ENCODE measurements at places on chromosomes 4 and X.

- DNase-seq = no peak
Measured at GRCh38 chrX:68947882-68948605, 119.2 kb downstream of the EFNB1 start.

DNA sequence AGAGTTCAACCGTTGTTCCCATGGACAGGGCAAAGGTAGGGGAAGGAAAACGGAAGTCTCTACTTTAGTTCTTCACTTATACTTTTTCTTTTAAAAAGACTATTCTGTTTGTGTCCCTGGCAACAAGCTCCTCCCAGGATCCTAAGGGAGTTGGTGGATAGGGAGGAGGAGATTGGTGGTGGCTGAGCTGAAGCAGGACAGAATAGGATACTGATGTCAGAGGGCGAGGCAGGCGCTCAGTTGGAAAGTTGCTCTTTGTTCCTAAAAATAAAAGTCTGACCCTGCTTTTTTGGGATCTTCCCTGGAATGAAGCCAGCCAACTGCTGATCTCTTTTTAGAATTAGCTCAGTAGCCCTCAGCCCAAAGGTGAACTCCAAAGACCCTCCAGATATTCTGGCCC, 104.7 kb downstream of the MGST2 start:
- no peak for DNase-seq

DNA sequence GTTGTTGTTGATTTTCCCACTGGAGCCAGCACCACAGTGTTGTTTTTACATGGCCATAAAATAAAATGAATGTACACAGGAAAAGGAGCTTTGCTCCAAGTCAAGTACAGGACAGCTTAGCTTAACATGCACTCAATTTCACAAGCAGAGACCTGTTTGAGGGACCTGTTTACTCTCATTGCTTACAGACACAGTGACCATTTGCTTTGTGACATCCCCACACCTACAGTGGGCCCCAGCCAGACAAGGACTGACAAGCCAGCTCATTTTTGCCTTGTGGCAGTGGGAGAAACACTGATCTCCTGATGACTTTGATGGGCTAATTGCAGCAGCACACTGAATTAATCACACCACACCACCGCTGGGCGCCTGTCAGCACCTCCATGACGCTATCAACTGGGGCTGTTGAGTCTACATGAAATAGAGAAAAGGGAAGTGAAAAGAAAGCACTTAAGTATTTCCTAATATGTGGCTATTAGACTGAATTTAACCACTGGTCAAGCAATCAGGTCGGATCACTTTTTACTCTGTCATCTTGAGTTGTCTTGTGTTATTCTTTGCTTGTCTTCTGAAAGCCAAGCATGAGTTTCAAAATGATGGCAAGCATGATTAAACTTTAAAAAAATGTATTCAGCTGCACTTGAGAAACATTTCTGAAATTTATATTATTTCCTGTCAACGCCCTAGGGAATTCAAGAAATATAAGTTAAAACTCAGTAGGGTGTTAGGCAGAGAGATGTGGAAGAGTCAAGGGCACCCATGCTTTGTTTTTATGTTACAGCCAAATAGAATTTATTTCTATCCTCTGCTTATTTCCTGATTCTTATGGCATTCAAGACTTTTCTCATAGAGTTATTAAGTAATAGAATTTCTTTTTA, 557.7 kb downstream of the RAB28 start:
- no peak for DNase-seq

GRCh38 chr4:89595125-89595789, 241.7 kb downstream of the SNCA start:
- no peak for DNase-seq

DNA sequence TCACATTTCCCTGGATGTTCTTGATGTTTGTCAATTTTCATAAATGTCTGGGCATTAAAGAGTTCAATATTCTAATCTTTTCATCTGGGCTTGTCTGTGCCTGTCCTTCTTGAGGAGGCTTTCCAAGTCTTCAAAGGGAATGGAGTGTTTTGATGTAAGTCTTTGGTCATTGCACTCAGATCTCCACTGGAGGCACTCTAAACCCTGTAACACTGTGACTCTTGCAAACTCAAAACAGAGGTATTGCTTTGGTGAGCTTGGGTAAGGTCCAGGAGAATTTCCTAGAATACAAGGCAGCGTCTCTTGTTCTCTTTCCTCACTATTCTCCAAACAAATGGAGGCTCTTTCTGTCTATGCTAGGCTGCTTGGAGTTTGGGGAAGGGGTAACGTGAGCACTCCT, 1118.1 kb upstream of the PABPC4L start:
- DNase-seq = no peak

GRCh38 chr4:81330018-81330417, 115.0 kb upstream of the PRKG2 start:
- DNase-seq = no peak

DNA sequence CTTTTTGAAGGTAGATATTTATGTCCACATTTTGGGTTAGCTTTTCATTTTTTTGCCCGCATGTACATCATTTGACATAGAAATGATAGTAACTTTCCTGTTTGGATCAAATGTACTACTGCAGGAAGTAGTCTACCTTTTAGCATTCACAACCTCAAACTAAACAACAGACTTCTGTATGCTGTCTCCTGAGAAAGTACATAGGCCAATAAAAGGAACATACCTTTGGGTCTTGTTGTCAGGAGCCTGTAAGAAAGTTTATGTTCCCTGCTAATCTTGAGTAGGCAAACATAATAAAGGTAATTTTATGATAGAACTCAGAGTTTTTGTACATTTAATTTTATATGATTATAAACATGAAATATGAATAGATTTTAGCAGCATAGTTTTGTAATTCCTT, 54.2 kb downstream of the STAG2 start:
- no peak for DNase-seq

- DNase-seq = no peak
Measured at GRCh38 chr4:66574145-66574978, 904.1 kb upstream of the EPHA5 start.

DNA sequence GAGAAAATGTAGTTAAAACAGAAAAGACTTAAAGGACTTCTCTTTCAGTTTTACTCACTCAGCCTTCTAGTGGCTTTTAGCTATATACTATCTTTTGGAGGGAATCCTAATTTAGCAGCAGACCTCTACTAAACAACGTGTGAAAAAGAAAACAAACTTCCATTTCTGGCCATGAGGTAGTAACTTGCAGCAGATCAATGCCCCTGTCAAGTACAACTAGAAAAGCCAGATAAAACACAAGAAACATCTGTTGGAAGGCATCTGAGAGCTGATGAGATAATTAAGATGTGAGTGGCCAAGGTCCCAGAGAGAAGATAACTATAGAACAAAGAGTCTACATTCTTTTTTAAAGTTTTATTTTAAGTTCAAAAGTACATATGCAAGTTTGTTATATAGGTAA, 101.7 kb downstream of the CORIN start:
- DNase-seq = no peak

DNA sequence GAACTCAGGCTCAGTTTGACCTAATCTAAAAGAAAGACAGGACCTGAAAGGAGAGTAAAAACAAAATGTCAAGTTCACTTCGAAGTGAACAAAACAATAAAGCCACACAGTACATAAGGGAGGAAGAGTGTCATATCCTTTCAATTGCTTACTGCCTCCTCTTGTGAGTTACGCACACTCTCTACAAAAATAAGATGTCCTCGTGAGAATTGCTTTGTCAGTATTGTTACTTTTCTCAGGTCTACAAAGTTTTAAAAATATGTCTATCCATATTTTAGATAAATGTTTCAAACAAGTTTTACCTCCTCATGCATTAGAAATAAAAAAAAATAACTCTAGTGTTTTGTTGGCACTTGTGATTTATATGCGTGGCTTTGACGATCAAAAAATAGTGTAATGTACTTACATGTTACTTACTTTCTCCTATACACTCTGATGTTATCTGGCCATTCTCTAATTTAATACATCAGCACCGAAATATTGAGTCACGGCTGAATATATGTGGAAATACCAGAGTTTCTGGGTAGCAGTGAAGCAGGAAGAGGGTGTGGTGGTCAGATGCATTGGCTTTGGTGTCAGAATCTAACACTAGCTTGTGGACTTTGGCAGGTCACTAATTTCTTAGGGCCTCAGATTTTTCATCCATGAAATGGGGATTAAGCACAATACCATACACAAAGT, 8.1 kb upstream of the MRPL1 start:
- no peak for DNase-seq

DNA sequence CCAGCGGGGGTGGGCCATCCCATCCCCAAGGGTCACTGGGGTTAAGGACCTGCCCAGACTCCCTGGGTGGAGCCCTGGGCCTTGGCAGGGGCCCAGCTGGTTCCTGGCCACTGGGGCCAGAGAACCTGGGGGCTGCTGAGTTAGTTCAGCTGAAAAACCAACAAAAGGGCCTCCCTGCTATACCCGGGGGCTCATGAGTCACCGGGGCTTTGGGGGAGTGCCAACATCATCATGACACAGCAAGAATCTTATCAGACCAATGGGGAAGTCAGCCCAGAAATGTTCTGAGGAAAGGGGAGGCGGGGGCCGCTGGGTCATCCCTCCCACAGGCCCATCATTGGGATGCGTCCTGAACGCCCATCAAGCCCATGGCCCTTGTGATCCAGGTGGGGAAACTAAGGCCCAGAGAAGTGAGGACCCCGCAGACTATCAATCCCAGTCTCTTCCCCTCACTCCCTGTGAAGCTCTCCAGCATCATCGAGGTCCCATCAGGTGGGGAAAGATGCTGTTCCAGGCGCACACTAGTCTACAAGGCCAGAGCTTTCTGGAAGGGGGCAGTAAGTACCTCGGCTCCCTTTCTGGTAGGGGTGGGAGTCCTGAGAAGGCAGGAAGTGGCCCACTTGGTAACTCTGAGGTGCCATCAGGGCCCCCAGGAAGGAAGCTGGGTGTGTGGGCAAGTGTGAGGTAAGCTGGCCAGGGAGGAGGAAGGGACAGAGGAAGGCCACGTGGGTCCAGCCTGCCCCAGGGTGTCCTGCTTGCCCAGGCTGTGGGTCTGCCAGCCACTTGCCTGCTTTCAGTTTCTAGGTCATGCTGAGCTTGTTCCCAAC, 4.5 kb downstream of the G6PD start:
- DNase-seq = no peak

DNA sequence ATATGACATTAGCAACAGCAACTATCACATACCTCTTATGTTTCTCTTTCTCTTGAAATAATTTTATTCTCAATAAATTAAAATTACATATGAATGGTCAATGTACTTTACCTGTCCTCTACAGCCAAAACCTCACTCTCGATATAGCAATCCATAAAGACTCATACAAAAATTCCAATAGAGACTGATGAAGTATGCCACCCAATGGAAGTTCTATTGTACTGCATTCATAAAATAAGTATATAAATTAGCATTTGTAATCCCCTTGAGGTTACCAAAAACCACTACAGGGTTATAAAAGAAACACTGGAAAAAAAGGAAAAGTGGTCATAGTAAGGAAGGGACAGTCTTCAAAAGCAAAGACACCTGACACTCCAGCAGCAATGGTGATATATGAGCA, 32.8 kb downstream of the CLDN2 start:
- no peak for DNase-seq

GRCh38 chr4:185549095-185549639, 13.9 kb upstream of the PDLIM3 start:
- no peak for DNase-seq

GRCh38 chrX:119423631-119424030, 24.5 kb downstream of the SLC25A43 start:
- no peak for DNase-seq

- DNase-seq = peak; percentile 40
Measured at GRCh38 chr4:48016141-48017107, at the start of the genes CNGA1 and NIPAL1. Gene CNGA1, minus strand, starts transcription at chr4:48016681. Its CDS starts 63,992 bp downstream, at chr4:47952689. Gene NIPAL1, plus strand, starts transcription at chr4:48016772. Its CDS starts 68 bp downstream, at chr4:48016840.

GRCh38 chrX:134849390-134849789, 141.4 kb upstream of the SMIM10 start:
- no peak for DNase-seq

GRCh38 chr4:93480452-93480851, 348.1 kb upstream of the ATOH1 start:
- no peak for DNase-seq

DNA sequence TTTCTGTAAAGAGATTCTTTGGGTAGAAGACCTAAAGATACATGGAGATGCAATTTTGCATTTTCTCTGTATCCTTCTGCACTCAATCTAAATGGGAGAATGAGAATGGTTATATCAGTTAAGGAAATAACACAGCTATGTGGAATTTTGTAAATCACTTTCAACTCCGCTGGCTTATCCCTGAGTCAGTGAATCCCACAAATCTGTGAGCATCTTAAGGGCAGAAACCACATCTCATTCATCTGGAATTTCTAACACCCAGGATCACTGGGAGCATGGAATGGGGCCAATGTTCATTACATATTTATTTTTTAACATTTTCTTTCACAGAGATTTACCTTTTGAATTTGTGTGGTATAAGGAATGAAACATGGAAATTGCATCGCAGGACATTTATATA, 167.8 kb downstream of the CFAP47 start:
- no peak for DNase-seq

- DNase-seq = peak; percentile 51
Measured at GRCh38 chr4:86891762-86892635, at the start of gene C4orf36. Gene C4orf36, minus strand, starts transcription at chr4:86892422. Its CDS starts 902 bp downstream, at chr4:86891520.

- DNase-seq = no peak
Measured at GRCh38 chr4:170400361-170400760, 310.6 kb upstream of the AADAT start.

GRCh38 chrX:46251755-46252154, 293.5 kb downstream of the ZNF674 start:
- no peak for DNase-seq

DNA sequence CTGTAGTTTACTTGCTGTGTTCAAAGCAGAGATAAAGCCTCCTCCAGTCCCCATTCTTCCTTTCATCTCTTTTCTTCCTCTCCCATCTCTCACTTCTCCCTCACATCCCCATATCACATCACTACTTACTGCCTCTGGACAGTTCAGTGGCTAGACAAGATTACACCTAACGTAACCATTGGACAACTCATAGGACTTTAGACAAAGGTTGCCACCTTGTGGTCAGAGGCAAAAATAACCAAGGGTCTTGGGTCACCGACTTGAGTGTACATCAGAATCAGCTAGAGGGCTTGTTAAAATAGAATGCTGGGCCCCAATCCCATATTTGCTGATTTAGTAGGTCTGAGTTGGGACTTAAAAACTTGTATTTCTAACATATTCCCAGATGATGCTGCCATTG, 109.3 kb upstream of the DGKK start:
- no peak for DNase-seq

DNA sequence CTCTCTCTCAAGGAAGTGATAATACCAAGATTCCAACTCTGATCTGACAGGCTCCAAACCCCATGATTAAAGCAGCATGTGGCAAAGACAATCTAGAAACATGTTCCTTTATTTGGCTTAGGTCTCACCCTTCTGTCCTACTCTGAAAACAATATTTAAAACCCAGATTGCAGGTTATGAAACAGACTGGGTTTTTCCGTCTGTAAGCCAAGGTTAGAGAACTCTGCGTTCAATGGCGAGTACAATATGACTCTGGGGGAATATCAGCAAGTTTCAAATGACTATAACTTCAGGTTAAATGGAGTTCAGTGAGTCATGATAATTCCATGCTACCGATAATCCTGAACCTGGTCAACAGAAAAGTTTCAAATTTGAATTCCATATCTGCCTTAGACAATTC, 50.8 kb downstream of the ANAPC10 start:
- DNase-seq = no peak

DNA sequence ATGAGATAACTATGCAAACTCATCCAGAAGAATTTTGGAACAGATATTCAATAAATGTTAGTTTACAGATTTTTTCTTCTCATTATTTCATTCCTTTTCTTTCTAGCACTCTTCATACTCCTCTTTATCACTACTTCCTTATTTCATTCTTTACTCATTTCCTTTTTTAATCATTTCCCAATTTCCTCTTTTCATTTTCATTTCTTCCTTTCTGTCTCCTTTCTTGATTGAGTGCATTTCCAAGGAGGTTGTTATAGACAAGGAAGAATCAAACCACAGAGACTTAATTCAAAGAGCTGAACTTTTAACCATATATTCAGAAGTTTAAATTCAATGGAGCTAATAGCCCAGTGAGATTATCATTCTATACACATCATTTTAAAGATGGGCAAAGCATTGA, 600.7 kb downstream of the ARAP2 start:
- no peak for DNase-seq
